ENCODE measurements at places on chromosomes 6 and 20. TPM values are rescaled to one million over a fixed set of nuclear protein-coding genes. Genes with fewer than 3 reads are reported as not detected.
A peak's percentile ranks its signal among the peaks of the same experiment; 100 is the strongest.

DNA sequence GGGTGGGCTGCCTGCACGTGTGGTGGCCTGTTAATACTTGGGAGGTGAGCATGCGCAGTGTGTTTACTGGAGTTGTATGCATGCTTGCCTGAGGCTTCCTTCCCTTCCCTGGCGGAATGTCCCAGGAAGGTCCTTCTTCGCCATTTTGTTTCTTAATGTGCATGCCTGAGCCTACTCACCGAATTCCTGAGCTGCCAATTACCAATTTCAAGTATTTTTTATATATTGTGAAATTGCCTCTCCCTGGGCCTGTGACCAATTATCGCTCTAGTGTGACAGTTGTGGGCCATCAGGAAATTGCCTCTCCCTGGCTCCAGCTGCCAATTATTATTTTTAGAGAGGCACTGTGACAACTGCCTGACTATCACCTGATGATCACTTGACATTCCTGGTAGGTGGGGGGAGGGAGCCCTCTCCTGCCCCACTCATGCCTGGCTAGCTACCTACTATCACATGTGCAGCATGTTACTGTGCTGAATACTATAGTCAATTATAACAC is 70.0 kb downstream of the FAM50B start:
- H3K4me1 ChIP-seq = peaks cover 29% of the 10 kb centered on the region
- peaks cover 1% of the 10 kb centered on the region for H3K27me3 ChIP-seq
- no peak overlapping the region for H3K4me3 ChIP-seq
- no peak overlapping the region for H3K27ac ChIP-seq
- no peak for DNase-seq

The PACRG gene
- not detected for total RNA-seq

DNA sequence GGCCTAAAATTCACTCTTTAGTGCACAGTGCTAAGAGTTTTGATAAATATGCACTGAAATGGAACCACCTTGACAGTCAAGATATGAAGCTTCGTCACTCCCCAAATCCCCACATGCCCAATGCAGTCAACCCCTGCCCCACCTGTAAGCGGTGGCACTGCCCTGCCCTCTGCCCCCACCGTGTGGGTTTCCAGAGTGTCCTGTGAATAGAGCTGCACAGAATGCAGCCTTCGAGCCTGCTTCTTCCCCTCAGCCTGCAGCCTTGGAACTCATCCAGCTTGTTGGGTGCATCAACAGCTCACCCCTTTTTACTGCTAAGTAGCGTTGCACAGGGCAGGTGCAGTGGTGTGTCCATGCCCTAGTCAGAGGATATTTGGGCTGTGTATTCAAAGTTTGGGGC is 216.3 kb downstream of the SYNDIG1 start:
- H3K36me3 ChIP-seq = no peaks in the 10 kb centered on the region
- H3K27me3 ChIP-seq = peaks cover 6% of the 10 kb centered on the region
- no peak overlapping the region for H3K4me3 ChIP-seq
- H3K4me1 ChIP-seq = no peaks in the 10 kb centered on the region
- no peak overlapping the region for H3K27ac ChIP-seq

DNA sequence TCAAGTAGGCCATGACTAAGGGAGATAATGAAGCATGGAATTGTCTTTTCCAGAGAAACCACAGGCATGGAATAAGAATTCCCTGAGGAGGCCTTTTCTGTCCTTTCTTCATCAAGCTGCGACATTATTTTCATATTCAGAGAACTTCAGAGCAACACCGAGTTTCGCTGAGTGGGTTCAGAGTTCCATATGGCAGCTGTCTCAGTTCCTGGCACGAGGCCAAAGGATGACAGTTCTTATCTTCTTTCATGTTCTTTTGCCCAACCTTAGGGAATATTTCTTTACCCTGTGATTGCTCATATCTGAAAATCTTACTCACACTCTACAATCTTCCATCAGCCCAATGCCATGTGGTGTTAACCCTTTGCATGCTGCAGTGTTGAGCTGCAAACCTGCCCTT is 135.3 kb upstream of the BMP2 start:
- no peaks in the 10 kb centered on the region for H3K36me3 ChIP-seq
- no peak overlapping the region for H3K4me3 ChIP-seq
- no peaks in the 10 kb centered on the region for H3K27me3 ChIP-seq
- no peak overlapping the region for H3K27ac ChIP-seq

The NRSN1 gene
- not detected for total RNA-seq

The MEP1A gene
- not detected for total RNA-seq

- H3K27ac ChIP-seq = peak overlapping the region; percentile 95
- peaks cover 77% of the 10 kb centered on the region for H3K4me1 ChIP-seq
- H3K36me3 ChIP-seq = peaks cover 93% of the 10 kb centered on the region
Measured at GRCh38 chr6:24929242-24929641, 6.5 kb downstream of the RIPOR2 start.

- no peaks in the 10 kb centered on the region for H3K27me3 ChIP-seq
- H3K4me3 ChIP-seq = no peak overlapping the region
- no peak for DNase-seq
- H3K36me3 ChIP-seq = no peaks in the 10 kb centered on the region
Measured at GRCh38 chr20:23530937-23531567, 37.2 kb downstream of the CST9L start.

The LRRC1 gene
- 4.0 TPM for total RNA-seq

GRCh38 chr6:79536585-79536953 is 661 bp downstream of the LCA5 start:
- DNase-seq = no peak
- no peak overlapping the region for H3K4me3 ChIP-seq
- H3K36me3 ChIP-seq = no peaks in the 10 kb centered on the region

The EBF4 gene
- total RNA-seq = 2.7 TPM

- H3K4me1 ChIP-seq = peaks cover 33% of the 10 kb centered on the region
- H3K4me3 ChIP-seq = no peak overlapping the region
- H3K27ac ChIP-seq = no peak overlapping the region
- no peak for DNase-seq
- H3K27me3 ChIP-seq = peaks cover 5% of the 10 kb centered on the region
- H3K36me3 ChIP-seq = peaks cover 29% of the 10 kb centered on the region
Measured at GRCh38 chr6:6596529-6597328, 8.2 kb downstream of the LY86 start.

DNA sequence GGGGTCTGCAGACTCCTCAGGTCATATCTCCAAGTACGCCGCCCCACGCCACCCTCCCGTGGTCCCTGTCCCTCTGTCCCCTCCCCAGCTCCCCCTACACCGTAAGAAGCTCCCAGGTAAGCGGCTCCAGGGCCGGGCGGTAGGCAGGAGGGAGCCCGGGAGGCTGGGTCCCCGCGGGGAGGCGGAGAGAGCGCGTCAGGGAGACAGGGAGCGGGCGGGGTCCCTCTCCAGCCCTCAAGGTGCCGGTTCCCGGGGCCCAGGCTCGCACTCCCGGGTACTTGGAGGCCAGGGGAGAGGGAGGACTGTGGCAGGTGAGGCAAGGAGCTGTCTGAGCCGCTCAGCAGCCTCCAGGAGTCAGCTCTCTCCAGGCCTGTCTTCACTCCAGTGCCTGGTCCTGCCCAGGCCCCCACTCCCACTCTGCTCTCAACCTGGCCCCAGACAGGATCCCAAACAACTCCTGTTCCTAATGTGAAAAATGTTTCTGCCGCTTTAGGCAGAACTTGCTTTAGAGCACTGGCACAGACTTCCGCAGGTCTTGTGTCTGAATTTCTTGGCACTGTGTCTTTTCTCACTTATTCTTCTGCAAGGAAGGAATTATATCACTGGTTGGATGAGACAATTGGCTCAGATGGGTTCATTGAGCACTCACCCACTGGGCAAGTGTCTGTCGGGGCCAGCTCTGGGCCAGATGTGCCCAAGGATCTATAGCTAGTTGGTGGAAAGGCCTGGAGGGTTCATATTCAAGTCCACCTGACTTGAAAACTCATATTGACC is 36.6 kb downstream of the HLA-G start:
- no peak overlapping the region for H3K27ac ChIP-seq
- H3K4me1 ChIP-seq = no peaks in the 10 kb centered on the region
- DNase-seq = no peak
- no peak overlapping the region for H3K4me3 ChIP-seq
- peaks cover 62% of the 10 kb centered on the region for H3K27me3 ChIP-seq

The FAXC gene
- 0.23 TPM for total RNA-seq

DNA sequence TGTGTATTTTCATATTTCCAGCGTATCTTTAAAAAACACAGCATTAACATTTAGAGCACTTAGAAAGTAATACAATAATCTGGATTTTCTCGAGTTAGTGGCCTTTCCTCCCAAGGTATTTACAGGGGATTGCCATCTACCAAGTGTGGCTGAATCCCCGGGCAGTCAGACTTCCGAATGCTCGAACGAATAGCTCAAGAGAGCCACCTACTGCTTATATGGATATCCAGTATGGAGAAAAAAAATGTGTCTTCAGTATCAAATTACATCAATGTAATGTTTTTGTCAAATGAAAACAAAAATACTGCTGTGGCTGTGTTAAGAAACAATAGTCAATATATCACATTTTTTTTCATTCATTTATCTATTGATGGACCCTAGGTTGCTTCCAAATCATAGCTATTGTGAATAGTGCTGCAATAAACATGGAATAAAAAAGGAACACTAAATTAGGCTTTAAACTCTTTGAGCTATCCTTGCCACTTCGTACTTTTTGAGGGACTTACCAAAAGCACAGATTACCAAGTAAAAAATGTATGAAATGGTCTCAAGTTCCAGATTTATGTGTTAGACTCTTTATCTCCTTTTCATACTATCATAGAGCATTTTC is 654.5 kb upstream of the PTCHD4 start:
- H3K4me3 ChIP-seq = no peak overlapping the region
- no peaks in the 10 kb centered on the region for H3K36me3 ChIP-seq
- H3K27ac ChIP-seq = no peak overlapping the region
- no peaks in the 10 kb centered on the region for H3K4me1 ChIP-seq
- DNase-seq = no peak
- no peaks in the 10 kb centered on the region for H3K27me3 ChIP-seq

The C6orf58 gene
- not detected for total RNA-seq

GRCh38 chr6:99177736-99178135 is 171.7 kb downstream of the FAXC start:
- H3K4me3 ChIP-seq = no peak overlapping the region
- DNase-seq = no peak
- H3K27me3 ChIP-seq = peaks cover 2% of the 10 kb centered on the region
- H3K36me3 ChIP-seq = no peaks in the 10 kb centered on the region

The TRIM31 gene
- not detected for total RNA-seq

- no peak overlapping the region for H3K4me3 ChIP-seq
- H3K36me3 ChIP-seq = no peaks in the 10 kb centered on the region
- H3K27ac ChIP-seq = no peak overlapping the region
- H3K4me1 ChIP-seq = no peaks in the 10 kb centered on the region
Measured at GRCh38 chr6:86961455-86962200, 24.3 kb downstream of the HTR1E start.

- H3K4me1 ChIP-seq = no peaks in the 10 kb centered on the region
- DNase-seq = no peak
- peaks cover 11% of the 10 kb centered on the region for H3K27me3 ChIP-seq
- H3K36me3 ChIP-seq = no peaks in the 10 kb centered on the region
- H3K27ac ChIP-seq = no peak overlapping the region
Measured at GRCh38 chr6:12916006-12916405, 199.4 kb downstream of the PHACTR1 start.

DNA sequence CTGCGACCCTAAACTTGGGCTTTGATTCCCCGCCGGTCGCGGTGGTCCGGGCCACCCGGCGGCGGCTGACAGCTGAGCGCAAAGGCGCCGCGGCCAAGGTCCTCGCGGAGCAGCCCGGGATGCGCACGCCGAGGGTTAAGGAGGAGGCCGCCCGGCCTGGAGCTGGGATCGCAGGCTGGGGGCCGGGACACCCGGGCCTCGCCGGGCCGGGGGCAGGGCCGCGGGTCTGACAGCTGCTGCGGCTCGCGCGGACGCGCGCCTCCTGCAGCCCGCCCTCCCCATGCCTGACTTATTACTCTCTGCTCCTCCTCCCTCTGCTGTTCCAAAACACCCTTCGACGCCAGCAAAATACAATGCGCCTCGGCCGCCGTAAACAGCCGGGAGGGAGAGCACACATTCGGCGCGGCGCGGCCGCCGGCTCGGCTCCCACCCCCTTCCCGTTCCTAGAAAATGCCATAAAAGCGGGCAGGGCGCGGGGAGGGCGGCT is 746 bp downstream of the BACH2 start:
- peak overlapping the region; percentile 82 for H3K27ac ChIP-seq
- DNase-seq = peak; percentile 76
- H3K27me3 ChIP-seq = peaks cover 46% of the 10 kb centered on the region
- peaks cover 18% of the 10 kb centered on the region for H3K36me3 ChIP-seq

DNA sequence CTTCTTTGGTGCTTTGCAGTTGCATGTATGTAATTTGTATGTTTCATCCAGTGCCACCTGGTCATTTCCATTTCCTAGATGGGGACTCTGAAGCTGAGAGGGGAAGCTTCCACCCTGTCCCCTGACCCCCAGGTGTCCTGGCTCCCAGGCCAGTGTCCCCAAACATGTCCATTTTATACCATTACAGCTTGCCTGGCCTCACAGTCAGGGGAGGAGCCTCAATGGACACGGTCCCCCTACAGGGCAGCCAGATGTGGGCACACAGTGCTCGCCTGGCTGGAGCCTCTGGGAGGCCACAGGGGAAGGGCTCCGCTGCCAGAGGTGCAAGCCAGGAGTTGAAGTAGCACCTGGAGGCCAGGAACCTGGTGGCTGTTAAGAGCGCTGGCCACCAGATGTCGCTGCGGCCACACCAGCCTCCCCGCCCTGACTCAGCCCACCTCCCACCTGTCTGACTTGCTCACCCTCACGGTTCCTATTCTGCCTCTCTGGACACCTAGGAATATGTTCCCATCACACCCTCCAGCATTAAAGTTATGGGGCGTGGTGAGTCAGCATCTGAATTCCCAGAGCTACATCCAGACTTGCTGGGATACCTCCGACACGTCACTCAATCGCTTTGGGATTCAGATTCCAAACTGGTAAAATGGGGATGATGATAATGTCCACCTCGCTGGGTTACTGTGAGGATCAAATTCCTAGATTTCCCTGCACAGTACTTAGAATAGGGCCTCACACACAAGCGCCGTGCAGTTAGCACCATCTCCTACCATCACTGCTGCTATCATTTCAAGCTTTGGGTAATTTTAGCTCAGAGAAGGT is 107.4 kb downstream of the SULF2 start:
- no peaks in the 10 kb centered on the region for H3K36me3 ChIP-seq
- H3K27me3 ChIP-seq = no peaks in the 10 kb centered on the region
- H3K4me3 ChIP-seq = no peak overlapping the region
- no peaks in the 10 kb centered on the region for H3K4me1 ChIP-seq
- no peak overlapping the region for H3K27ac ChIP-seq

The SPATA25 gene
- total RNA-seq = 0.30 TPM

DNA sequence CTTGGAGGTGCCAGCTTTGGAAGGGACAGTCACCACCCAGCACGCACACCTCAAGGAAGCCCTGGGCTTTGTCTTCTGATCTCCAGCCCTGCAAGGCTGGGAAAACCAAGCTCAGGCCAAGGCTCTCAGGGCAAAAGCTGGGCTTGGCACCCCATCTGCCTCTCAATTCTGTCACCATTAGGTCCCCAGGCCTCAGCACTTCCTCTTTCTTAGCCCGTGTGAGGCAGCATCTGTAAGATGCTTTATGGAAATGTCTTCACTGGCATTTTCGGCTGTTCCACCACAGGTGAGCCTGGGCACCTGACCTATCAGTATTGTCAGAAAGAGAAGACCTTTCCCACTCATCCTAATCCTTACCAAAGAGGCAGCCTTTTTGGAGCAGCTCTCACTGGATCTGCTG is 24.6 kb downstream of the GMEB2 start:
- DNase-seq = no peak
- H3K27ac ChIP-seq = peak overlapping the region; percentile 40
- no peaks in the 10 kb centered on the region for H3K27me3 ChIP-seq

- H3K4me3 ChIP-seq = no peak overlapping the region
- H3K36me3 ChIP-seq = no peaks in the 10 kb centered on the region
- H3K4me1 ChIP-seq = peaks cover 3% of the 10 kb centered on the region
- DNase-seq = no peak
- H3K27me3 ChIP-seq = peaks cover 1% of the 10 kb centered on the region
Measured at GRCh38 chr6:14095437-14095836, 22.1 kb upstream of the CD83 start.
